ENCODE measurements at places on chromosomes 2 and 18. TPM values are rescaled to one million over a fixed set of nuclear protein-coding genes. Genes with fewer than 3 reads are reported as not detected.

GRCh38 chr2:105904938-105905337, 160.2 kb downstream of the NCK2 start:
- DNase-seq: no peak

- no peak for DNase-seq
Measured at GRCh38 chr18:49625021-49625691, 63.3 kb downstream of the LIPG start.

DNA sequence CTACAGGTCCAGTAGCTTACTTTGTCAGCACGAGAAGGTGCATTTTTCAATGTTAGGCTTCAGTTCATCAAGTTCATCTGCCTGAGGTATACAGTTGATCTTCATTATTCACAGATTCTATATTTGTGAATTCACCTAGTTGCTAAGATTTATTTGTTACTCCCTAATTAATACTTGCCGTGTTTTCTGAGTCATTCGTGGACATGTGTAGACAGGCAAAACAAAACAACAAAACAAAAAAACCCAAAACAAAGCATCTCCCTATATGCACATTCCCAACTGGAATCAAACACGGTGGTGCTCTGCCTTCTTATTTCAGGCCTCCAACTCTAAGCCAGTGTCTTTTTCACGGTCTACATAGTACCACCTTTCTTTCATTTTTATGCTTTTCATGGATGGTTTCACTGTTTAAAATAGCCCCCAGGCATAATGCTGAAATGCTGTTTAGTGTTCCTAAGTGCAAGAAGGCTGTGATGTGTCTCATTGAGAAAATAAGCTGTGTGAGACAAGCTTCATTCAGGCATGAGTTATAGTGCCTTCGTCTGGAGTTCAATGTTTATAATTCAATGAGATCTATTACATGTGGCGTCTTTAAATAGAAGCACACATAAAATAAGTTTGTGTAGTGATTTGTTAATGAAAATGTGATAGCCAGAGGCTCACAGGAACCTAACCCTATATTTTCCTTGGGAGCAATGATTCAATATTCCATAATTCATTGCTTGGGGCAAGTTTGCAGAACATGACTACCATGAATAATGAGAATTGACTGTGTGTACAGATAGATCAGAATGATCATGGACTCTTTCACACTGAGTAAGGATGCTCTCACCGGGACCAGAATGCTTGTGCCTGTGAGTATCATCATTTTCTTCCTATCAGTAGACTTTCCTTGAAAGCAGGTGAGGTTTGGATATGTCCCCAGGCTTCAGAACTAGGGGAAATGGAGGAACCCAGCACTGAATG, 24.6 kb downstream of the ITGB6 start:
- no peak for DNase-seq

- no peak for DNase-seq
Measured at GRCh38 chr2:205629091-205629776, 53.1 kb upstream of the NRP2 start.

- DNase-seq: no peak
Measured at GRCh38 chr2:160264308-160264707, 64.2 kb upstream of the ITGB6 start.

DNA sequence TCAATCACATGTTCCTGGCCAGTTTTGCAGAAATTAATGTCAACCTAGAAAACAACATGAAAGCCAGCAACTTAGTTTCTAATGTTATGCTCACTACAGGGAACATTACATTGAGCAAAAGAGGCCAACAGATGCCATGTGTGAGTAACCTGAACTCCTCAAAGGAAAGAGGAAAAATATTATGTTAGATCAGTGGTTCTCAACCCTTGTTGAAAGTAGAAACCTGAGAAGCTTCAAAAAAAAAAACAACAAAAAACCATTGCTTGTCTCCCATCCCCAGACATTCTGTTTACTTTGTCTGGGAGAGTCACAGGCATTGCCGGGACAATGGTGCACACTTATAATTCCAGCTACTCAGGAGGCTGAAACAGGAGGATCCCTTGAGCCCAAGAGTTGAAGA, 57.7 kb downstream of the METTL4 start:
- DNase-seq: no peak

DNA sequence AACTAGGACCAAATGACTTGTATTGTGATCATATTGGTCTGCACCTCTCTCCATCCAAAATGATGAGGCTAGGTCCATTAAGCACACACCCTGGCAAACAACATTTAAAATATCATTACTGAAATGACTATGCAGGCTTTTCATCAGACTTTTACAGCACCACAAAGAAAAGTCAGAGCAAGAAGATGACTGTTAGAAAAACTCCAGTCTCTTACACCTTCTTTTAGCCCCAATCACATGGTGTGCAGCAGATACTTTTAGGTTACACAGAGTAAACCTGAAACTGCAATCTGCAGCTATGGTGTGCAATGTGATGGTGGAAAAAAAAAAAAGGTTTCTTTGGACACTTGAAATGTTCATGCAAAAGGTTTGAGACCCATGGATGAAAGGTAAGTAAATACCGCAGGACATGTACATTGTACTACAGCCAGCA, 5.4 kb upstream of the POLI start:
- no peak for DNase-seq

IL36B gene
- total RNA-seq: 11.9 TPM

NCOA1 gene
- total RNA-seq: 37.9 TPM

LIMS4 gene
- total RNA-seq: 0.26 TPM

Measured in lower leg skin (tissue), 4 donors.